ENCODE measurements at places on chromosomes 12 and 14.
A peak's percentile ranks its signal among the peaks of the same experiment; 100 is the strongest.

- peak; percentile 86 for DNase-seq
These were observed 138.0 kb downstream of the ASCL4 start for GRCh38 chr12:107912421-107913004.

GRCh38 chr14:93957751-93958566 is 18.4 kb downstream of the ASB2 start:
- no peak for DNase-seq

- DNase-seq = no peak
These were observed 17.1 kb downstream of the CDKL1 start for GRCh38 chr14:50379563-50379962.

- DNase-seq = peak; percentile 92
These were observed 114.3 kb downstream of the KSR2 start for GRCh38 chr12:117854339-117855012.

GRCh38 chr12:1256285-1256684 is 265.3 kb downstream of the ERC1 start:
- no peak for DNase-seq

DNA sequence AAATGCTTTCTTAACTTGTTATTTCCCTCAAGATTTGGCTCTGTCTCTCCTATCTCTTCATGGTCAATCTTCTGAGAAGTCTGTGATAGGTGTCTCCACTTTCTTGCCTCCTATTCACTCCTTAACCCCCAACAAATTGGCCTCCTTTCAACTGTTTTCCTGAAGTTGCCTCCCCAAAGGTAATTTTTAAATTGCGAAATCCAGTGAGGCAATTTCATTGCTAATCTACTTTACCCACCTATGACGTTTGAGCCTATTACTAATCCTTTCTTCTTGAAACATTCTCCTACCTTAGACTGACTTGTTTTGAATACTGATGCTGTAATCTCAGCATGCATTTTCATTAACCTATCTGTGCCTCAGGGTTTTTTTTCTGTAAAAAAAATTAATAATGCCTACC is 6.0 kb upstream of the KCNH5 start:
- DNase-seq = no peak

DNA sequence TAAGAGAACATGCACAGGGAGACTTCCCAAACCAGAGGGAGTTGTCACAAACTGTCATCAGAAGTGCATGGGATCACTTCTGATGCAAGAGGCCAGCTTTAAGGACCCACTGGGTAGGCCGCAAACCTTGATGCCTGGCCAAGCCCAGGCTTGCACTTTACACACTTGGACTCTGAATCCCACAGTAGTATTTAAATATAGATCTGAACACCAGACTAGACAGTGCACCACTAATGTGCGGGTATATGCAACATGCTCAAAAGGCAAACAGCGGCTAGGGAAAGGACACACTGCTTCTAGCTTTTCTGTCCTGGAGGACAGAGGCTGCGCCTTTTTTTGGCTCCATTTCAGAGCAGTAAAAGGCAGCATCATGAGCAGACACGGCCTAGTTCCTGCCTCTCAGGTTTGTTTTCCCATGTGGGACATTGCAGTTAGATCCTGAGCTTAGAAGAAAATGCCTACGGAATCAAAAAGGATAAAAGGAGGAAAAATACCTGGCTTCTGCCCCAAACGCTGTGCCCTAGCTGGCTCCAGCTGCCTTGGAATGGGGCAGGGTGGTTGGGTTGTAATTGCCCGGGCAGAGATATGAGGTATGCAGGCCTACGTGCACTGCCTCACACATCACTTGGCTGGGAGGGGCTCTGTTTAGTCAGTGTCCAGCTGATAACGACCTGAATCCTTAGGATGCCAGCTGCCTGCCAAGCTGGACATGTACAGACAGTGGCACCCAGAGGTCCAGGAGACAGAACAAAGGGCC is 84.5 kb upstream of the EGLN3 start:
- DNase-seq = no peak

DNA sequence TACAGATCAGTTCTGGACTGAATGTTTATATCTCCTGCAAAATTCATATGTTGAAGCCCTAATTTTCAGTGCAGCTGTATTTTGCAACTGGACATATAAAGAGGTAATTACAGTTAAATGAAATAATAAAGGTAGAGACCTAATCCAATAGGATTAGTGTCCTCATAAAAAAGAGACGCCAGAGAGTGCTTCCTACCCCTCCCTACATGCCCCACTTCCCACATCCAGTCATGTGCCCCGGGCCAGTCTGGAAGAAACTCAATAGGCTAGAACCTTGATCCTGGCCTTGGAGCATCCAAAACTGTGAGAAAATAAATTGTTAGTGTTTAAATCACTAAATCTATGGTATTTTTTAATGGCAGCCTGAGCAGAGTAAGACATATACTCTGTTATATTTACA is 172.3 kb downstream of the ALG10B start:
- no peak for DNase-seq

DNA sequence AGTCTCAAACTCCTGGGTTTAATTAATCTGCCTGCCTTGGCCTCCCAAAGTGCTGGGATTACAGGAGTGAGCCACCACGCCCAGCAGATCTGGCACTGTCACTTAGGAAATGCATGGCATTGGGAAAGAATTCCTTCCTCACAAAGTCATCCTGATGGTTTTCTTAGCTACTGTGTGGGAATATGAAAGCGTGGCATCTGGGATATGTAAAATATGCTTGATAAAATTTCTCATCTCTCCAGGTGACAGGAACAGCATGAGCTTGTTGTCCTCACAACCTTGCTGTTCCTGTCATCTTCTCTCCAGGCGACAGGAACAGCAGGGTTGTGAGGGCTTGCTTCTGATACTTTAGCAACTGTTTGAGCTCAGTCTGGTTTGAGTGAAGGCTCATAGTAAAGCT is 16.1 kb upstream of the AICDA start:
- DNase-seq = no peak

- DNase-seq = no peak
These were observed 52.4 kb downstream of the CLMN start for GRCh38 chr14:95267306-95267705.

DNA sequence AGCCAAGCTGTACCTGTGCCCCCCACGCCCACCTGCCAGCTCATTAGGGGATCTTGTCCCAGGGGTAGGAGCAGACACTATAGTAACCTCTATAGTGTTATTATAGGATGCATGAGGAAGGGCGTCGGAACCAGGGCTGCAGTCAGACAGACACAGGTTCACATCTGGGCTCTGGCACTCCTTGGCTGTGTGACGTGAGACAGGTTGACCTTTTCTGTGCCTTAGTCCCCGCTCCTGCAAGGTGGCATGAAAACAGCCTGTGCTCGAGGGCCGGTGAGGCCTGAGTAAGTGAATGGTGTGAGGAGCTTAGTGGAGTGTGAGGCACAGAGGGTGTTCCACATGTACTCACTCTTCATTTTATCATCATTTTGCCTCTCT is 19.0 kb downstream of the ASB2 start:
- DNase-seq = no peak

DNA sequence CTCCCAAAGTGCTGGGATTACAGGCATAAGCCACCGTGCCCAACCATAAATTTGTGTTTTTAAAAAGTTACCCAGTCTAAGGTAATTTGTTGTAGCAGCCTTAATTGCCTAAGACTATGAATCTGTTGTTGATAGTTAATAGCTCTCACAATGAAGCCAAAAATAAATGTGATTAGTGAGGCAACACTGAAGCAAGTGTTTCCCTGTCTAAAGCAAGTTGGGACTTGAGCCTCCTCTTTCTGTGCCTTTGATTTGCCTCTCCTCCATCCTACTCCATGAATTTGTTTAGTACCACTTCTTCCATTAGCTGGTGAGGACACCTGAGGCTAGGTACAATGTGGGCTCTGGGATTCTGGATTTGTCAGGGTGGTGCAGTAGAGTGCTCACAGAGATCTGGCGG is 36.8 kb downstream of the DAAM1 start:
- DNase-seq = no peak

GRCh38 chr12:29781705-29782266 is 2.0 kb downstream of the TMTC1 start:
- DNase-seq = no peak

DNA sequence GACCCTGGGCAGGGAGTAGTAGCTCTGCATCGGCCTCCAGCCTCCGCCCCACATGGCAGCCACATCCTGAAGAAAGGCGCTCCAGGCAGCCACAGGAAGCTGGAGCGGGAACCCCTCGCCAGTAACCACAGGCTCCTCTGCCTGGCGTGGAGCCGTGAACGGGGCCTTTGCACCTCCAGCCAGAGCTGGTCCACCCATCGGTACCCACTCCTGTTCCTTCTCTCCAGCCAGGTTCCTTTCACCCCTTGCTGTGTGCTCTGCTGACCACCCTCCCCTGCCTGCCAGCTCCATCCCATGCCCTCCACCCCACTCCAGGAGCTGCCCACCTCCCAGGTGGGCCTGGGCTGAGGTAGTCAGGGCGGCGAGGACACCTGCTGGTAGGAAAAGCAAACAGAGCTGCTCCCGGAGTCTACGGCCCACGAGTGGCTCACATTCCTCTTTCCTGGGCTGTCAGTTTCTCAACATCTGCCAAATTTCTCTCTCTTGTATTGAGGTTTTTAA is 2.7 kb downstream of the TGFB3 start:
- DNase-seq = peak; percentile 72

- DNase-seq = no peak
These were observed 636 bp downstream of the ZFYVE21 start for GRCh38 chr14:103716091-103716801.

GRCh38 chr14:38618514-38618913 is 362.6 kb upstream of the CLEC14A start:
- no peak for DNase-seq

GRCh38 chr12:57939291-57939690 is 2.1 kb upstream of the ATP23 start:
- DNase-seq = no peak

DNA sequence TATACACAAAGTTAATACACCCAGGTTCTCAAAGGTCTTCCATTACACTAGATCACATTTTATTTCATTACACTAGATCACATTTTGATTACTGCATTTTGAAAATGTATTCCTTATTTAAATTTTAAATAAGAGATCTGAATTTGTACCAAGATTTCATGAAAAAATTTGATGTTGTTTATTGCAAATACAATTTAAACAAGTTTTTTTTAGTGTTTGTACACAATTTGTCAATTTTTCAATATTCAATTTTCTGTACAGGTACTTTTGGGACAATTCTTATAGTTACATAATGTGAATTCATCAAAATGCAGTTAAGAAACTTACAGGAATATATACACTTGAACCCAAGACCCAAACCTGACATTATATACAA is 14.3 kb downstream of the SLC38A2 start:
- DNase-seq = no peak

DNA sequence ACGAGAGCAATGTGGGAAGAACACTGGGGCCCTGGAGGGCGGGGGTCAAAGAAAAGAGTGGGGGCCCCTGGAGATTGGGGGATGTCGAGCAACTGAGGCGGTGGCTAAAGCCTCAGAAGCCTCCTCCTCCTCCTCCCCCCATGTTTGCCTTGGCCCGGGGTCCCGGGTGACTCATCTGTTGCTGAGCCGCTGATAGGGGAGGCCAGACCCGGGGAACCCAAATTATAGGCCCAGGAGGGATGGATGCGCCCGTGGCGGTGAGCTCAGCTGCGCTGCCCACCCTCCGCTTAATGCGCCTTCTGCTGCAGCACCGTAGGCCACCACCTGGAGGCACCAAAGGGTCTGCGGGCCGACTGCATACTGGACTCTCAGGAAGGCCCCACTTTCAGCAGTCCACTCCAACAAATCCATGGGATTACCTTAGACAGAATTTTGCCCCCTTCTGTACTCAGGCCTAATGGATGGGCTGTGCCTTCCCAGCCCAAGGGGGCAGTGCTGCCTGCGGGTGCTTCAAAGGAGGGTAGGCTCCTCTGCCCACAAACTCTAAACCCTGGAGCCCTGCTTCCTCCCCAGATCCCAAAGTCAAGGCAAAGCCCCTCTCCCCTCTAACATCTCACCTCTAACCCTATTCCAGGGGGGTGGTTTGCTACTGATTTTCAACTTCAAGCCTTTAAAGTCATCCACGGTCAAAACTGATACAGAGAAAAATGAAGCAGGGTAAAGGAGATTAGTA is 2.6 kb upstream of the WNT10B start:
- peak; percentile 93 for DNase-seq

DNA sequence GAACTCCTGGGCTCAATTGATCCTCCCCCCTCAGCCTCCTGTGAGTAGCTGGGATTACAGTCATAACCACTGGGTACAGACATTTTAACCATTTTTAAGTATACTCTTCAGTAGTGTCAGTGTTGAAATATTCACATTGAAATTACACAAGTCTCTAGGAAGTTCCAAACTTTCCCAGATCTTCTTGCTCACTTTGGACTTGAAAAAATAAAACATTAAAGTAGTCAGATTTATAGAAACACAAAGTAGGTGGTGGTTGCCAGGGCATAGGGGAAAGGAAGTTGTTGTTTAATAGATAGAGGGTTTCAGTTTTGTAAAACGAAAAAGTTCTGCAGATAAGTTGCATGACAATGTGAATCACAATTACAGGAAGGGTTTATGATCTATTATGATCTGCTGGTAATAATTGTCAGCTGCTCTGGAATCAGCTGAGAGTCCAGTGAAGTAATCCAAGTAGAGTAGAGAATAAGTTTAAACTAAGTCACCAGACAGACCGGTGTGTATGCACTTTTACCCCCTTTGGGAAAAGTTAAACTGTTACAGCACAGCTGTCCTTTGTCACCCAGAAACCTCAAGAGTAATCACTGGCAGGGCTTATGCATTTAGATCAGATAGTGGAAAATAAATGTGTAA is 27.4 kb downstream of the PCNX1 start:
- DNase-seq = no peak

GRCh38 chr14:81841346-81841745 is 307.7 kb upstream of the SEL1L start:
- DNase-seq = no peak

GRCh38 chr12:78407722-78408121 is 456.9 kb upstream of the SYT1 start:
- no peak for DNase-seq

DNA sequence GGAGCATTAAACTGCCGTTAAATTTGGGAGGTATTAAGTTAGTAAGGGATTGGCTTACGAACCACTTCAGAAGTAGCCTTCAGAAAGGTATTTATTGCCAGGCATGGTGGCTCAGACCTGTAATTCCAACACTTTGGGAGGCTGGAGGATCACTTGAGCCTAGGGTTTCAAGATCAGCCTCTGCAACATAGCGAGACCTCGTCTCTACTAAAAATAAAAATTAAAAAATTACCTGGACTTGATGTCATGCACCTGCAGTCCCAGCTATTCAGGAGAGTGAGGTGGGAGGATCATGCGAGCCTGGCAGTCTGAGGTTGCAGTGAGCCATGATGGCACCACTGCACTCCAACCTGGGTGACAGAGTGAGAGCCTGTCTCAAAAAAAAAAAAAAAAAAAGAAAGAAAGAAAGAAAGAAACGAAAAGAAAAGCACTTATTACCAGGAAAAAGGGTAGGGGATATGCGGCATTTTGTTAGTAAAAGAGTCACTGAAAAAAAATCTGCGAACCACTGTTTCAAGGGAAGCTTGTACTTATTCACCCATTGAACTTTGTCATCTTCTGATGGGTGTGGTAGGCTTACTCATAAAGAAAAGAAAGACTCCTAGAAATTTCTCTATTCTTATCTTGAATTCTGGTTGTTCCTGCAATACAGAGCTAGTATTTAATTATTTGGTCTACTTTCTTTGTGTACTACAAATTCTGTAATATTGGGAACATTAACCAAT is 33.6 kb upstream of the PLEKHA5 start:
- no peak for DNase-seq
